ENCODE measurements at places on chromosomes 7 and 10.
A peak's percentile ranks its signal among the peaks of the same experiment; 100 is the strongest.

- DNase-seq, result no peak
Measured at GRCh38 chr10:74530981-74531380, 295.4 kb upstream of the KAT6B start.

DNA sequence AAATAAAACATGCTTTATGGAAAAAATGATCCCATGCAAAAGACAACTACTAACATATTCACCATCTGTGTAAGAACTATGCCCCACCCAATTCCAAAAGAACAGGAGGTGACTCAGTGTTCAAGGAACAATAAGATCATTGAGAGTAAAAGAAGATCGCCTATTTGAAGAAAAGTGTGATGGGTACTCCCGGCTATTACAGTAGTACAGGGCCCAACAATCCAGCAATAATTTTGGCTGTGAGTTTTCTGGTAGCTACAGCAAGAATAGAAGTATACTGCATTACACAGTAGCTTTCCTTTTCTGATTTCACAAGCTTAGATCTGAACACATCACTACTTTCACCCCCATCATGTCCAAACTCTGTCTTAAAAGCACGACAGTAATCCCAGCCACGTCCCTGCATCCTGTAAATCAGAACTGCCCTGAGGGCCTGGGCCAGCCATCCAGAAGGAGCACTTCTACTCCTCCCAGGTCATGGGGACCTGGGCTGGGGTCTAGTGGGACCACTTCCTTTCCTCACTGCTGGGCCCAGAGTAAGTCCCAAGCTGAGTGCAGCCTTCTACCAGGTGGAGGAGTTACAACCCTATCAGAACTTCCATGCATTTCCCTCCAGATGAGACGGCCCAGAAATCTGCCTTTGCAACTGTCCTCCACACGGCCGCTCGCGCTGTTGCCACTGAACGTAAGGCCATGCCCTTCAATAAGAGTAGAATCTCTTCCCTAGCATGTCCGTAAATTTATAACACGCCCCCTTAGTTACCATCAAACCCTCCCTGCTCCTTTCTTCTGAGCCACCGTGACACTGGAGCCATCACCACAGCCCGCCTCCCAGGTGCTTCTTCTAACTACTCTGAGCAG is 7.9 kb downstream of the ESYT2 start:
- DNase-seq, result peak; percentile 76

DNA sequence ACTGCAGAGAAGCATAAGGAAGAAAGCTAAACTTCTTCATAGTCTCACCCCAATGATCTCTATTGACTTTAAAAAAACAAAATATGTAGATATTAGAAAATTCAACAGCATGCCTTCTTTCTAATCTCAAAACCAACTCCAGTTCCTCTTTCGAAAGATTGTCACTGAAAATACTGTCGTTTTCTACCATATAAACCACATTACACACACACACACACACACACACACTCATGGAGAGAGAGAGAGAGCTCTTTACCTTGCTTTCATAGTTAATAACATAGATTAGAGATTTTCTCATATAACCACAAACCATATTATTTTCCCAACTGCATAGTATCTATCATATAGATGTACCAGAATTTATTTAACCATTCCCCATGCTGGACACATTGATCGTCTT is 296.2 kb upstream of the MGMT start:
- DNase-seq, result no peak

DNA sequence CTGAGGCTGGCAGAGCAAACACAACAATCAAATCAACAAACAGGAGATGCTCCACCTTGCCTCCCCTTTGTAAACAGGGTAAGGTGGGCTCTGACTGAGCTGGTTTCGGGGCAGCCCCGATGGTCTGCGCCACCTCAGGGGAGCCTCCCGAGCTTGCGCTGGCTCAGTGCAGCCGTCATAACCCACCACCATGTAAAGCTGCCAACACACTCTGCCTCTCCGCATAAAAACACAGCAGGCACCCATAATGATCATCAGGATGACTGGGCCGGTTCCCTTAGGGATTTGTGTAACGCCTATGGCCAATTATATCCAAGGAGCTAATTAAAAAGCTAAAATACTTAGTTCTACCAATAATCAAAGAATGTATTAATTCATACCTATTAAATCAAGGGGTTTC is 124.5 kb downstream of the PRPF18 start:
- no peak for DNase-seq

- DNase-seq, result no peak
Measured at GRCh38 chr10:129935867-129936152, 28.3 kb downstream of the EBF3 start.

DNA sequence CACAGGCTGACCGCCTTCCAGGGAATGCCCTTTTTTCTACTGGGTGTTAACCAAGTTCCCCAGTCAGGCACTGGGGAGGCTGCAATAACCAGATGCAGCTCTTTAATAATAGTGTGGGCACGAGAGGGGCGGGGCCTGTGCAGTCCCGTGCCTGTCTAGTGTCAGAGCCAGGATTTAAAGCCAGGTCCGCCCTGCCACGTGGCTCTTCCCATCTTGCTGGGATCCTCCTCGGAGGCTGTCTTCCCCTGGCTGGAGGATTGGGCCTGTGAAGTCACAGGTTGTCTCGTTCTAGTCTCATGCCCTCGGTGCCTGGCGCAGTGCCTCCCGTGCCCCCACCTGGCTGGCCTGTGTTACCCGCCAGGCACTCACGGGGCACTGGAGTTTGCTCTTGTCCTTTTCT is 25.2 kb downstream of the TMEM120A start:
- DNase-seq, result no peak

DNA sequence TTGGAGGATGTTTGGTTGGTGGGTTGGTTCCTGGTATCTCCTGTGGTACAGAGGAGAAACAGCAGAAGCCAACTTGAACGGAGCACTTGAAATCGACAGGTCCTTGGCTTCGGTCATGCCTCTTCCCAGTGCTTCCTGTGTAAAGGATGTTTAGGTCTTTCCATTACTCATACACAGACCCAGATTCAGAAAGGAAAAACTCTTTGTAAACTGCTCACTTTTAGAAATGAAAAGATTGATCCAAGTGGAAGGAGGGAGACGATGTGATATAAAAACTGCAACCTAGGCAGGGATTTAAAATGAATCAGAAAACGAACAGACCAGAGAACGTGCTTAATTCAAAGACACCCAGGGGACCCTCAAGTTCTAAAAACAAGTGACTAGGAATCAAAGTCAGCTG is 338.4 kb downstream of the GALNT17 start:
- DNase-seq, result no peak

DNA sequence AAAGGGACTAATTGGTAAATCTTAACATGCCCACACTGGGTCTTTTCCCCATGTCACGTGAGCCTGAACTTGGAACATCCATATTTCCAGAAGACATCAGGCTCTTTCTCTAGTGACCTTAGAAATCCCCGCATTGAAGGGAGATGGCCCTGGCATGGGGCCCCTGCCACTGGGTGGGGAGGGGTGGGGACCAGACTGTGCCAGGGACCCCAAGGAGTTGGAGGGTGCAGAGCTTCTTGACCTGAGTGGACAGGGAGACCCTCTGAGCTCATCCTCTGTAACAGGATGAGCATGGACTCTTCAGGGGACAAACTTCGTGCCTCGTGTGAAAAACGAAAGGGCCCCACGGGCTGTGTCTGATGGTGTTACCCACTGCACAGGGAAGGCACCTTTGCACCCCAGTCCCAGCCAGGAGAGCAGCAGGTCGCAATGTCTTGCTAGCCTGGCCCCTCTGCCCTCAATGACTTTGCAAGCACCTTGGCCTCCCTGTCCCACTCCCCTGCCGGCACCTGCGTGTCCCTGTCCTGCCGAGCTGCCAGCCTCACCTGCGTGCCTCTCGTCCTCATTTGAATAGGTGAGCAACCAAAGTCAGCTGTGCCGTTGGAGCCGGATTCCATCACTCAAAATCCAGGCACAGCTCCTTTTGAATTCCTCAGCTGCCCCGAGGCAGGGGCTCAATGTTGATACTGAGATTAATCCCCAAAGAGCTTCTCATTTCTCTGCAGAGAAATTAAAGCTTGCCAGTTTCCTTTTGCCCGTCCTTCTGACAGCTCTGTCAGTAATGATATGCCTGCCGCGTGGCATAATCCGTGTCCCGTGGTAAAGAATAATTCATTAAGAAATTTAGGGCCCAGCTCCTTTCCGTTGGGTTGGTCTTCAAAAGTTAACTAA is 234.9 kb downstream of the EBF3 start:
- no peak for DNase-seq

- DNase-seq, result no peak
Measured at GRCh38 chr7:82442492-82443035, 1.0 kb downstream of the CACNA2D1 start.

- DNase-seq, result no peak
Measured at GRCh38 chr7:69364813-69365643, 233.2 kb upstream of the AUTS2 start.

DNA sequence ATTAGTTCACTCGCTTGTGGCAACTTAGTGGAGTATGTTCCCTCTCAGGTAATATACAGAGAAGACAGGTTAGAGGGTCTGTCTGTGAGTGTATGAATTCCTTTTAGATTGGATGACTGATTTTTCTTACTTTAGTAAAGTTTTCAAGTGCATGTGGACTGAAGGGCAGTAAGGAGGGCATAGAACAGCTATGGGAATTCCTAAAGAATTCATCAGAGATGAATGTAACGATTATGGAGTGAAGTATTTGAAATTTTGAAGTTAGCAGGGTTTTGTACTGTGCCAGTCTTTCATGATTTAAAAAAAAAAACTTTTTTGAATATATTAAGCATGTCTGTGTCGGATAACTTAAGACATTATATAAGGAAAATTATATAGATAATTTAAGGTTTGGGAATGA is 15.5 kb downstream of the MAPK8 start:
- no peak for DNase-seq

- no peak for DNase-seq
Measured at GRCh38 chr7:101549734-101550133, 79.4 kb downstream of the MYL10 start.

DNA sequence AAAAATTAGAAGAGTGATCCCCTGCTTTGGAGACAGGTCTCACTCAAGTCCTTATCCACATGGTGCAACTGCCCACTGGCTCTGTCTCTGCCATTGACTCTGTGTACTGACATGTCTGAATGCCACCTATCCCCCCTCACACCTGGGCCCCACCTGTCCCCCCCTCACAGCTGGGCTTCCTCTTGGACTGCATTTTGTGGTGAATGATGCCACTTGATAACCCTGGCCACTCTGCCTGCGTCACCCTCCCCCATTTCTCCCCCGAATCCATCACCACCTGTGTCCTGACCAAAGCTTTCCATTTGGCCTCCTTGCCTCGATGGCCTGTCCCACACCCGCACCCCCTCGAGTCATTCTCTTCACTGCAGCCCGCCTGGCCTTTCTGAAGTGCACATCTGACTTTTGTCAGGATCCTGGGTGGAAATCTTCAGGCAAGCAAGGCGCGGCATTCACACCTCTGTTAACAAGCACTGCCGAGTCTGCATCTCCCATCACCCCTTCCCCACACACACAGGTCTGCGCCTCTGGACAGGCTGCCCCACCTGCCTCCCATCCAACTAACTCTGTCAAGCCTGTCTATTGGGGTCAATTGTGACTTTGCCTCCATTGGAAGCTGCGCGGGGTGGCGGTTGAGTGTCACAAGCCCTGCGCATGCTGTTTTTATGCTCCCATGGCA is 175.3 kb upstream of the KLF14 start:
- no peak for DNase-seq

DNA sequence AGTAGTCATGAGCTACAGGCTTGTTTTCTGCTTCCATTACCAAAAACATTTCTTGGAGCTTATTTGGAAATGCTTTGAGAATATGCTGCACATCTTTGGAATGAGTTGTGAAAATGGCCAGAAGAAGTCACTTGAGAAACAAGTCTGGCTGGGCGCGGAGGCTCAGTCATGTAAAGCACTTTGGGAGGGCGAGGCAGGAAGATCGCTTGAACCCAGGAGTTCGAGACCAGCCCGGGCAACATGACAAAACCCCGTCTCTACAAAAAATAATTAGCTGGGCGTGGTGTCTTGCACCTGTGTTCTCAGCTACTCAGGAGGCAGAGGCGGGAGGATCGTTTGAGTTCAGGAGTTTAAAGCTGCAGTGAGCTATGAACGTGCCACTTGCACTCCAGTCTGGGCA is 882 bp upstream of the CHCHD1 start:
- DNase-seq, result no peak

GRCh38 chr10:59180689-59181270 is 4.3 kb downstream of the PHYHIPL start:
- DNase-seq, result no peak

GRCh38 chr7:129530795-129531391 is 28.6 kb downstream of the SMKR1 start:
- DNase-seq, result no peak

DNA sequence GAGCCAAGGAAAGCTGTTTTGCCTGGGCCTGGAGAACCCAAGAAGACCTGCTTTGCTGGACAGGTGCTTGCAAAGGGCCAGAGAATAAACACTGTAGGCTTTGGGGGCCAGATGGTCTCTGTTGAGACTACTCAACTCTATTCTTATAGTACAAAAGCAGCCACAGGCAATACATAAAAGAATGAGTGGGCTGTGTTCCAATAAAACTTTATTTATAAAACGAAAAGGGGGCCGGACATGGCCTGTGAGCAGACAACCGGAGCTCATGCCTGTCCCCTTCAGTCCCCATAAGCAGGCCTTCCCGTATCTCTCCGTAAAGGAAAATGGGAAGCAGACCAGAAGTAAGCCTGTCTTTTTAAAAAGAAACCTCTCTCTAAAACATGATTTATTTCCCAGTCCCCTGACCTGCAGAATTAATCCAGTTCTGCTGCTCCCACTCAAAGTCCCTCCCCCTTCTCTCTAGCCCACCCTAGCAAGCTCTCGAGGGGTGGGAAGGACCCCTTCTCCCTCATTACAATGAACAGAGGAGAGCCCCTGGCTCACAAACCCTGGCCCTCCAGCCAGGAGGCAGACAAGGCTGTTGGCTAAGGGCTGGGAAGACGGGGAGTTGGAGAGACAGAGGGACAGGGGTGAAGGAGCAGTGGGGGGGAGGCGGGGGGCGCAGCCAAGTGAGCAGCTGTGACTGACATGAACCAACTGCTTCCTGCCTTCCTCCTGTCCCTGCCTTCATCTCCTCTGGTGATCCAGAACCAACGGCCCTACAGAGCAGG is 177.8 kb downstream of the NEURL1 start:
- DNase-seq, result no peak

GRCh38 chr10:35027567-35027966 is 62.6 kb downstream of the CUL2 start:
- peak; percentile 18 for DNase-seq

DNA sequence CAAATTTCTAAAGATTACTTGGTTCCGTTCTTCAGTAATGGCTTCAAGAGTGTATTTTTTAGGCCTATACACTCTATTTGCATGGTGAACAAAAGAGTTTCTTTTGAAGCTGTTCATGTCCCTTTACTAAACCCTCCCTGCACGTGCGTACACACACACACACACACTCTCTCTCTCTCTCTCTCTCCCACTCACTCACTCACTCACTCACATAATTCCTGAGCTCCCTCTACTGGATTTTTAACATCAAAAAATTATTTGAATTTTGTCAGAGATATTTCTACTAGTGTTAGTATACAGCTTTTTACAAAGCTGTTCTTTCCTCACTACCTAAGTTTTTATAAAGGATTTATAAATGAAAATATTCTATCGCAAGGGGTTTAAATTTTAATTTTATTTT is 85.9 kb downstream of the UBE3C start:
- peak; percentile 33 for DNase-seq

- DNase-seq, result no peak
Measured at GRCh38 chr10:14652067-14652466, 122.6 kb downstream of the FAM107B start.

Data from Jurkat, Clone E6-1 (cell line).